ENCODE measurements at places on chromosomes 4 and X.

- no peak for DNase-seq
Observed at GRCh38 chrX:103726477-103726876, 15.8 kb downstream of the TMEM31 start.

GRCh38 chrX:38175139-38175538 is 45.5 kb downstream of the SRPX start:
- DNase-seq: peak; percentile 6

- DNase-seq: peak; percentile 71
Observed at GRCh38 chrX:72268597-72269365, 8.3 kb downstream of the RPS4X start.

DNA sequence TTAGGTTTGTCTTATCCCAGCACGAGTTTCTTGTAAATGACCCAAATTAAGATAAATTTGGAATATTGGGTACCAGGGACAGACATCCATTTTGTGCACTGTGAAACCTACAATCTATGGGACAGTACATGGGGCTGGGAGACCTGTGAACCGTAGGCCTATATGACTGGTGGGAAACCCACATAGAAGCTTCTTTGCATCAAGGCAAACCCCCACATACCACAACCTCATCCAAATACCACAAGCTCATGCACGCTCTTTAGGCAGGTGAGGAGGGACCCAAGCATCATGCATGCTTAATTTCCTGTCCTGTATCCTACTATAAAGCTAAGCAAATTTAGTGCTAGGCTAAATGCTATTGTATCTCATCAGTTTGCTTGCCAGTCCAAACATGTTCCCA is 47.8 kb downstream of the NIPAL1 start:
- DNase-seq: no peak

DNA sequence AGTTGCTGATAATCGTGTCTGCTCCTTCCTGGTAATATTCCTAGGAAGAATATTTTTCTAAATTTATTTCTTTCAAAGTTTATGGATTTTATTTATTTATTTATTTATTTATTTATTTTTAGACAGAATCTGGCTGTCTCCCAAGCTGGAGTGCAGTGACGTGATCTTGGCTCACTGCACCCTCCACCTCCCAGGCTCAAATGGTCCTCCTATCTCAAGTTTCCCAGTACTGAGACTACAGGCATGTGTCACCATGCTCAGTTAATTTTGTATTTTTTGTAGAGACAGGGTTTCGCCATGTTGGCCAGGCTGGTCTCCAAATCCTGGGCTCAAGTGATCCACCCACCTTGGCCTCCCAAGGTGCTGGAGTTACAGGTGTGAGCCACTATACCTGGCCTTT is 48.9 kb downstream of the PDLIM5 start:
- no peak for DNase-seq

DNA sequence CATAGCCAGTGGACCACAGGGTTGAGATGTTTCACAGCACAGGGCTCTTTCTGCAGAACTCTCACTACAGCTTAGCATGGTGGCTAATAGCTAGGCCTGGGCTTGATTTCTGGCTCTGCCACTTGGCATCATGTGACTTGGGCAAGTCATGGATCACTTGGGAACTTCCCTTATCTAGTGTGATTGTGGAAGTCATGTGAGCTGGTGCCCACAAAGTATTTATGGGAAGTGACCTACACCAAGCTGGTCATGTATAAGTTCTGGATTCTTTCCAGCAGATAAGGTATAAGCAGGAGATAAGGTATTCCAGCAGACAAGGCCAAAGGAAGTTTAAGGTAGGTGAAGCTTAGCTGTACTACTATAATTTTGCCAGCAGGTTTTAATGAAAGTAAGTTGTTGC is 61.0 kb downstream of the REELD1 start:
- DNase-seq: no peak

GRCh38 chr4:14742054-14742453 is 260.2 kb upstream of the CPEB2 start:
- no peak for DNase-seq

GRCh38 chrX:151750511-151750910 is 16.0 kb downstream of the CNGA2 start:
- no peak for DNase-seq

GRCh38 chr4:41174444-41174843 is 39.9 kb downstream of the APBB2 start:
- no peak for DNase-seq

DNA sequence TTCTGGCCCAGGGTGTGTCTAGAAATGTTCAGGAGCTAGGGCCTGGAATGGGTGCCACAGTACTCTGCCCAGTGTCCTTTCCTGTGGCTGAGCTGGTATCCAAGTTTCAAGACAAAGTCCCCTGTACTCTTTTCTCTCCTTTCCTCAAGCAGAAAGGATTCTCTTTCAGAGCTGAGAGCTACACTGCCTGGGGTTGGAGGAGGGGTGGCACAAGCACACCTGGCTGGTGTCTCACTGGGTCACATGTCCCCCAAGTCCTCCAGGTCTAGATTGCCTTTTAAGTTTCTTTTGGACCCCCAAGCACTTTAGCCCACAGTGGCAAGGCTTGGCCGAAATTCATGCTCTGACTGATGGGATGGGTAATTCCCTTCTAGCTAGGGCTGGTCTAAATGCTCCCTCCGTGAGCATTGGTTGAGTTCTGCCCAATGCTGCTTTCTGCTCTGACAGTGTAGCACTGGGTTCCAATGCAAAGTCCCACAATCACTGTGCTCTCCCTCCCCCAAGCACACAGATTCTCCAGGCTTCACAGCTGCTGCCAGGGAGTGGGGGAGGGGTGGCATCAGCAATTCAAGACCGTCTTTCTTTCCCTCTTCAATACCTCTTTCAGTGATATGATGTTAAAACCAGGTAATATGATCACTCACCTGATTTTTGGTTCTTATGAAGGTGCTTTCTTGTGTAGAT is 47.8 kb downstream of the BEX3 start:
- no peak for DNase-seq

GRCh38 chrX:21933077-21933476 is 7.4 kb upstream of the SMS start:
- DNase-seq: no peak

DNA sequence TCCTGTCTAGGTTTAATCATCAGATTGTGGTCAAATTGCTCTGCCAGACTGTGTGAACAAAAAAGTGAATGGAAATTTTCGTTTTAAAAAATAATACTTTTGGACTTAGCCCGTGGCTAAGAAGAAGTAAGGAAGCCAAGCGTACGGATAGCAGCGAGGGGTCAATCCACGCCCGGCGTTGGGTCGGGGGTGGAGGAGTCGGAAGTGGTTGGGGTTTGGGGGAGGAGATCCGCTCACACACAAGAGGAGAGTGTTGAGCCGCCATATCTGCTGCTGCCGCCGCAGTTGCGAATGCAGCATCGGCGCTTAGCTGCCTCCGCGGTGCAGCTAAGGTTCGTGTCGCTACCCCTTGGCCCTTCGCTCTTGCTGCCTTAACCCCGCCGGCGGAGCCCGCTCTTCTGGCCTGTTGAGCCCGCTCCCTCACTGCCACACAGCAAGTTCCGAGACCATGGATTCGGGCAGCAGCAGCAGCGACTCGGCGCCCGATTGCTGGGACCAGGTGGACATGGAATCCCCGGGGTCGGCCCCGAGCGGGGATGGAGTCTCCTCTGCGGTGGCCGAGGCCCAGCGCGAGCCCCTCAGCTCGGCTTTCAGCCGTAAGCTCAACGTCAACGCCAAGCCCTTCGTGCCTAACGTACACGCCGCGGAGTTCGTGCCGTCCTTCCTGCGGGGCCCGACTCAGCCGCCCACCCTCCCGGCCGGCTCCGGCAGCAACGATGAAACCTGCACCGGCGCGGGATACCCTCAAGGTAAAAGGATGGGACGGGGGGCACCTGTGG is at the start of gene GSPT2:
Gene GSPT2 (plus strand): TSS at position 264 of the 779 bp plus-strand sequence. CDS start 185 bp downstream, at position 449.
- peak; percentile 41 for DNase-seq

- no peak for DNase-seq
Observed at GRCh38 chrX:3712051-3712869, 1.2 kb downstream of the PRKX start.

- DNase-seq: no peak
Observed at GRCh38 chrX:12985331-12985730, 10.4 kb downstream of the TMSB4X start.

DNA sequence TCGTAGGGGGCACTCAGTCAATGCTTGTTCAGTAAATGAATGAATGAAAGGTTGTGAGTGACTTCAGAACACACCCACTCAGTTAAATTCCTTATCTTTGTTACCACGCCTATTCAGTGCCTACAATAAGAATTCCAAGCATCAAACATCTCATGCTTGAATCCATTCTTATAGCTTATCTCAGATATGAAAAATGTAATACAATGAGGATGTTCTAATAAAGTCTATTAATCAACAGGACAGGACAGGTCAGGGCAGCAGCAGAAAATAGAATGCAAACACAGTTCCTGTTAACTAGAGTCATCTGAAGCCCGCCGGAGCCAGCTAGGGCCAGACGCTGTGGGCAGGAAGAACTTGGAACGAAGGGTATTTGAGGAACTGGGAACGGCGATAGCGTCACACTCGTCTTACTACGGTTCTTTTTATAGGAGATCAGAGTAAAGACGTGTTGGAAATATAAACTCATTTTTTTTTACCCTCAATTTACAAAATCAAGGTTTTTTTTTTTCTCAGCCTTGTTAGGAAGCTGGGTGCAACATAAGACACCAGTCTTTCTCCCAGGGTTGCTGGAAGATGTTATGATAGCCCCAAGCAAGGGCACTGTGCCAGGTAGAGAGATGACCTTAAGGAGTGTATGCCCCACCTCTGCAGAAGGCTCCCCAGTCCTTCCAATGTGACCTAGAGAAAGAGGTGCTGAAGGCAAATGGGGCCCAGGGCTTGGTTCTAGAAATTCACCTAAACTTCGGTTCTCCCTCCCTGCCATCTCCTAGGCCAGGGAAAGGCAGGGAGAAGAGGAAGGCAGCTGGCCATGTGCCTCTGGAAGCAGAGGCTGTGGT is 48.3 kb downstream of the SEL1L3 start:
- peak; percentile 38 for DNase-seq

GRCh38 chr4:8500966-8501365 is 60.4 kb downstream of the TRMT44 start:
- no peak for DNase-seq

GRCh38 chr4:184384810-184385557 is 89.4 kb downstream of the IRF2 start:
- no peak for DNase-seq

DNA sequence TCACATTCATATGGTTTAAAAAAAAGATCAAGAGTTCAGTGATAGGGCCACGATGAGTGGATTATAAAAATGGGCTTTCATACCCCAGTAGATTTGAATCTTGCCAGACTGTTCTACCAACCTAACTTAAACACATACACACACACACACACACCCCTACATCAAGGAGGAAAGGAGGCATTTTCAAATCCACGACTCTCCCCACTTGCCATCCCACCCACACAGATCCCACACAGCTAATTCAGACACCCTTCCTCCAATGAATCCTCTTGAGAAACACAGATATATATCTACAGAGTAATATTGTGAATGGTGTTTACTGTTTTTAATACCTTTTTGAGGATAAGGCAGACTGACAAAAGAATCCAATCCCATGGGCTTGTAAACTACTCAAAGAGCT is 16.8 kb downstream of the SUPT20HL1 start:
- DNase-seq: no peak

GRCh38 chr4:53281438-53281837 is 84.4 kb downstream of the SCFD2 start:
- no peak for DNase-seq

GRCh38 chrX:50671661-50672060 is 142.3 kb downstream of the SHROOM4 start:
- no peak for DNase-seq

DNA sequence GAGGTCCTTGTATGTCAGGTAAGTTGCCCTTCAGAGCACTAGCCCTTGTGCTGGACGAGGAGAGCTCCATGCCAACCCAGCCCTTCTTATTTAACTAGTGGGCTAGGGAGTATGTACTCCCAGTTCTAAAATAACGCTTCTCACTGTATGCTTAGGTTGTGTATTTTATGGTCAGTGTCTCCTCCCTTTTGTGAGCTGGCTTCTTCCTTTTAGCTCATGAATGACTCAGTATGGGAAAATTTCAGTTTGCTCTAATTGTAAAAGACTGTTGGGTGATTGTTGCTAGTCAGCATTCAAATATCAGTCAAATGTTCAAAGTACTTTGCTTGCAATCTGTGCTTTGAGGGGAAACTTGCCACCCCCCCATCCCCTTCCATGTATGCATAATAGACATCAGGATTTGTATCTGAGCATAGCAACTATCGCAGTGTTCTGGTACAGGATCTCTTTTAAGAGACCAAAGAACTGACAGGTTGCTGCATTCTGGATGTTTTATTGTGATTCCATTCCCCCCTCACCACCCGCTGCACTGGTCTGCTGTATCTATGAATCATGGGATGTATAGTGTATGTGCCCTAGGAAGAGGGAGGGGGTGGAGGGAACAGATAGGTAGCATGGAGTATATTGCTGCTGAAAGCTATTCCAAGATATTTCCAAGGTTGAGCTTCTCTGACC is 34.7 kb downstream of the DLG3 start:
- DNase-seq: peak; percentile 29

DNA sequence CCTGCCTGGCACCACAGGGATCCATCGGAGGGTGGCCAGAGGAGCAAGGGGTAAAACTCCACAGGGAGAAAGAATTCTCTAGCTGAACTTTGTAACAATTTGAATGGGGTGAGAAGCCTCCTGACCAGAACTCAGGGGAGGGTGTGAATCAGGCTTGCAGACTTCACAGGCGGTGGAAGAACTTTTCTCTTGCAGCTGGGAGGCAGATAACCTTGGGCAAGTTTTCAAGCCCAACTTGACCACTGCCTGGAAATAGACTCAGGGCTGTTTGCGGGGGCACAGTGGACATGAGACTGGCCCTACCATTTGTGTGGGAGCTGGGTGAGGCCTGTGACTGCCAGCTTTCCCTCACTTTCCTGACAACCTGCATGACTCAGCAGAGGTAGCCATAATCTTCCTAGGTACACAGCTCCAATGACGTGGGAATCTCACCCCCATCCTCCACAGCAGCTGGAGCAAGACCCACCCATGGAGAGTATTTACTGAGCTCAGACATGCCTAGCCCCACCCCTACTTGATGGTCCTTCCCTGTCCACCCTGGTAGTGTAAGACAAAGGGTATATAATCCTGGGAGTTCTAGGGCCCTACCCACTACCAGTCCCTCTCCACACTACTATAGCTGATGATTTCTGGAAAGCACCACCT is 210.0 kb upstream of the AGTR2 start:
- no peak for DNase-seq

- DNase-seq: no peak
Observed at GRCh38 chr4:39620551-39621313, 17.9 kb downstream of the SMIM14 start.

DNA sequence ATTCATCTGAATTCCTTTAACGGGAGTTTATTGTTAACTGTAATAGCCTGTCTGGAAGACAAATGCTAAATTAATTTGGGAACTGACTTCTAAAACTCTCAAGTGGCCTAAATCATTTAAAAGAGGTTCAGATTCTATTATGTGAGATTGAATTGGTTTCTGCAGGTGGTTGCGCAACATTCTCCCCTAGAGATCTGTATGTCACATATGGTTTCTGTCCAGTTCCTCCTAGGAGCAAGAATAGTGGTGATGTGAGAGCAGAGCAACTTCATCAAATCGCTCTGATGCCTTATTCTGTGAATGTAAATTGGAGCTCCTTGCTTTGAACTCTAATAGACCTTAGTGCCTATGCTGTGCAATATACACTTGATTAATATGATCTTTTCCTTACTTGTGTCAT is 144.6 kb upstream of the GPR101 start:
- DNase-seq: no peak

- DNase-seq: no peak
Observed at GRCh38 chr4:124322234-124323065, 390.1 kb downstream of the ANKRD50 start.
